Aorta (tissue), 5 donors: ENCODE measurements at places on chromosomes 12 and 14. TPM values are rescaled to one million over a fixed set of nuclear protein-coding genes. Genes with fewer than 3 reads are reported as not detected.

AKAP3 gene
- 0.68 TPM for total RNA-seq

CMKLR1 gene
- 41.9 TPM for total RNA-seq

POTEG gene
- total RNA-seq, result not detected

APOF gene
- total RNA-seq, result not detected

MANSC4 gene
- not detected for total RNA-seq

ENDOU gene
- total RNA-seq, result 0.29 TPM

SCNN1A gene
- total RNA-seq, result 2.4 TPM

MYBPC1 gene
- total RNA-seq, result not detected

KCNH3 gene
- 1.7 TPM for total RNA-seq

GRCh38 chr14:23556700-23557440 lies 799 bp downstream of the THTPA start:
- no peak for DNase-seq

- DNase-seq, result no peak
These were observed 804.5 kb downstream of the NRXN3 start for GRCh38 chr14:78974691-78975090.

GRCh38 chr14:91380610-91381371 lies 36.8 kb downstream of the CCDC88C start:
- no peak for DNase-seq

GRCh38 chr14:104802394-104803184 lies 1.7 kb downstream of the ZBTB42 start:
- DNase-seq, result peak; percentile 43

- no peak for DNase-seq
These were observed 235.1 kb upstream of the PWP1 start for GRCh38 chr12:107450541-107450940.

DNA sequence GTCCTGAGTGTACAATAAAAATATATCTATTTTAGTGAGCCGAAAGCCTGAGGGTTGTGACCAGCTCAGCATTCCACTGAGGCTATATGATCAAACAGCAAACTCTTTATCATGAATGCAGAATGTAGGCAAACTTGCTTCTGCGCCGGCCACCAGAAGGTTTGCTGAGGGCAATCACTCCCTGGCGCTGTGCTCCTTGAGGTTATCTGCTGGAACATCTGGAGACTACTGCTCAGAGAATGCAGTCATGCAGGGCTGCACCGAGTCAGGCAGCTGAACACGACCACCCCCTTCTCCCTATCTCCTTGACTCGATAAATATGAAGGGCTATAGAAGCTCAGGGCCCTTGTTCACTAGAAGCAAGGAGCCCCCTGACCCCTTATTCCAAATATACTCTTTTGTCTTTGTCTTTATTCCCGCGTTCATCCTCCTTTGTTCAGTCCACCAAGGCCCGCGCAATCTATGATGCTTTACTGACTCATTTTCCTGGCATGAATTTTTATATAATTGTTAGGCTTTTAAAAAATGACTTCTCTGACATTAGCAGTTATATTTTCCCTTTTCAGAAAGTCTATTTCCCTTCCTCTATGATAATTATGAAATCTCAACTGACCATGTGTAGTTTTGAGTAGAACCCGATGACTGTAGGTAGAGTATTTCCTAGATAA lies 1089.3 kb downstream of the SLC16A7 start:
- no peak for DNase-seq

GRCh38 chr12:124842073-124842749 lies 21.5 kb downstream of the SCARB1 start:
- DNase-seq, result no peak

- DNase-seq, result no peak
These were observed 35.8 kb downstream of the BCAT1 start for GRCh38 chr12:24913130-24913529.
